ENCODE measurements at places on chromosomes 5 and 9. TPM values are rescaled to one million over a fixed set of nuclear protein-coding genes. Genes with fewer than 3 reads are reported as not detected.
A peak's percentile ranks its signal among the peaks of the same experiment; 100 is the strongest.

Gene SLC22A4
- 2.5 TPM for total RNA-seq

Gene CLIC3
- not detected for total RNA-seq

Gene FRMD3
- total RNA-seq, result 2.9 TPM

DNA sequence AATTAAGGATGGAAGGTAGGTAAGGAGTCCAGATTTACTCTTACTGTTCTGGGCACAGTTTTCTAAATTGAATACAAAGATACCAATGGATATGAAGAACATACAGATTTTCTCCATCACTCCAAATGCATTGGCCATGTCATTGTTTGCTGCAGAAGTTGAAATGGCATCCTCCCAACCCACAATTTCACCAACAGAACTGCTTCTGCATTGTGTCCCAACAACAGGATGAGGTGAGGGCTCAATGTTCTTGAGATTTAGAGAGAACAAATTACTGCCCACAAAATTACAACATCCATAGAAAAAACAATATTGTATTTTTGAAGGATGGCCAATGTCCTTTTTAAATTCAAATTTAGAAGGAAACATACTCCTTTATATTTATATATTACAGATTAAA, 88.9 kb downstream of the NUDT12 start:
- DNase-seq, result no peak

DNA sequence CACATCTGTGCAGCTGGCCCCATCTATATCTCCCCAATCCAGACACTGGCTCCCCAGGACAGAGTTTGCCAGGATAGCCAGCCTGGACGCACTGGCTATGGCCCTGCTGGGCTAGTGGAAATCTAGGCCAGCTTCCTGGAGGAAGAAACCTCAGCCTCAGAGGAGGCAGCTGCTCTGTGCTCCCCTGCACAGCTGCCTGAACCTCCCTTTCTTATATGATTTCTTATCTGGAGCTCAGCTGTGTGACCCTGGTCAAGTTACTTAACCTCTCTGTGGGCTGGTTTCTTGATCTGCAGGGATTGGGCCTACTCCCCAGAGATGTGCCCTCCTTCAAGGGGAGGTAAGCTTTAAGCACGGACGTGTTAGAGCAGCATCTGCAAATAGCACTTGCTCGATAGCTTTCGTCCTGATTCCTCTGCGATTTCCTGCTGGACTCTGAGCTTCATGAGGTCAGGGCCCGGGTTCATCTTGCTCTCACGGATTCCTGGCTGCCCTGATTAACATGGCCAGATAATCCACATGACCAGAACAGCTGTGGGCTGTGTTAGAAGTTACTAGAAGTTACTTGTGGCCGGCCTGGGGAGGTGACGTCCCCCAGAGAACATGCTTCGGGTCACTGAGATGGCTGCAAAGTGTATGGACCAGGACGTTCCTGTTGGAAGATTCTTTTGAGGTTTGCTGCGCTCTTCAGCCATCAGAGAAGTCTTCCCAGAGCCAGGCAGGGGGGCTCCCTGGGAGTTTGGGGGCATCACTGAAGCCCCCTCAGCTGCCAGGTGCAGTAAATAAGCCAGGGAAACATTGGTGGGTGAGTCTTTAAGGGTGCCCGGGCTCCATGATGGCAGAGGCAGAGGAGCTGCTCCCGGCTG, 14.5 kb downstream of the C9orf50 start:
- DNase-seq, result peak; percentile 70

- DNase-seq, result no peak
Measured at GRCh38 chr9:88183798-88184495, 45.7 kb upstream of the SPATA31C2 start.

- DNase-seq, result no peak
Measured at GRCh38 chr5:172008111-172008455, 1.6 kb upstream of the FBXW11 start.

DNA sequence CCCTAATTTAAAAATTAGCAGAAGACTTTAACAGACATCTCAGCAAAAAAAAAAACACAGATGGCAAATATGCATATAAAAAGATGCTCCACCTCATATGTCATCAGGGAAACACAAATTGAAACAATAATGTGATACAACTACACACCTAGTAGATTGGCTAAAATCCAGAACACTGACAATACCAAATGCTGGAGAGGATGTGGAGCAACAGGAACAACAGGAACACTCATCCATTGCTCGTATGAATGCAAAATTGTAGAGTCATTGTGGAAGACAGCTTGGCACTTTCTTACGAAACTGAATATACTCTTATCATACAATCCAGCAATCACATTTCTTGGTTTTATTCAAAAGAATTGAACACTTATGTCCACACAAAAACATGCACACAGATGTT, 22.1 kb downstream of the MCIDAS start:
- DNase-seq, result no peak

DNA sequence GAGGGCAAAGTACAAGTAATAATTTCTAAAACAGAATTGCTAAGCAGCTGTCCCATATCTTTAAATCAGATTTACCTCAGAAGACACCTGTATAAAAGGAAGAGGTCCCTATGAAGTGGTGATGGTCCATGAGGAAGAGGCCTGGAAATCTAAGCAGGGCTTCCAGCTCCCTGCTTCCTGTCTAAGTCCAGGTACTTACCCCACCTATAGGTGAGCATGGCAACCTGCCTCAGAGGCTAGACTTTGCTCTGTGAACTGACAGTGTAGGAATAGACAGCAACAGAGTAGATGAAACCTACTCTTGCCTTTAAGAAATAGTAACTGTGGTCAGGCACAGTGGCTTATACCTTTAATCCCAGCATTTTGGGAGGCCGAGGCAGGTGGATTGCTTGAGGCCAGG, 55.8 kb upstream of the ARRDC3 start:
- DNase-seq, result no peak

DNA sequence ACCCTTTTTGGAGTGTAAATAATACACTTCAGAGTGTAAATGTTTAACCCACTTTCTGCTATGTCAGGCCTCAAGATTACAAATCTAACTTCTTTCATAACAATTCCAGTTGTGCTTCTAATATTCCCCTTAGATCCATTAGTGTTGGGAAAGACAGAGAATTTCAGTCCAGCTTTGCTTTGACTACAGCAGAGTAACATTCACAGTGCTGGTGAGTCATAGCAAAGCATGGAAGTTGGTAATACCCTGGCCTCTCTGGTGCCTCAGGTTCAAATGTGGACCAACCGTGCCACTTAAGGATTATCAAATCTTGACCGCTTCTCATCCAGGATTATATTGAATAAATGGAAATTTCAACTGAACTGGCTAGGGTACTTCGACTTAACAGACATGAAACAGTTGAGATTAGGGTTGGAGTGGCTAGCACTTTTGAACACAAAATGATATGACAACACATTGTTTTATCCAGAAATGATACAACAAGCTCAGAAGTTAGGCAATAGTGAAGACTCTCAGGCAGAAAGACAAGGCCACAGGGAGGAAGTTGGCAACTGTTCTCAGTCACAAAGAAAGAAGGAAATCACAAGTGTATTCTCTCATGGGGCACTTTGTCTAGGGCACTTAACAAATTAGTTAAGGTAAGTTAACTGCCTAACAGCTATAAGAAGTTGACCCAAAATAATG, 24.4 kb upstream of the RASA1 start:
- DNase-seq, result peak; percentile 62

GRCh38 chr9:122329597-122329996, 41.2 kb upstream of the PTGS1 start:
- peak; percentile 89 for DNase-seq

DNA sequence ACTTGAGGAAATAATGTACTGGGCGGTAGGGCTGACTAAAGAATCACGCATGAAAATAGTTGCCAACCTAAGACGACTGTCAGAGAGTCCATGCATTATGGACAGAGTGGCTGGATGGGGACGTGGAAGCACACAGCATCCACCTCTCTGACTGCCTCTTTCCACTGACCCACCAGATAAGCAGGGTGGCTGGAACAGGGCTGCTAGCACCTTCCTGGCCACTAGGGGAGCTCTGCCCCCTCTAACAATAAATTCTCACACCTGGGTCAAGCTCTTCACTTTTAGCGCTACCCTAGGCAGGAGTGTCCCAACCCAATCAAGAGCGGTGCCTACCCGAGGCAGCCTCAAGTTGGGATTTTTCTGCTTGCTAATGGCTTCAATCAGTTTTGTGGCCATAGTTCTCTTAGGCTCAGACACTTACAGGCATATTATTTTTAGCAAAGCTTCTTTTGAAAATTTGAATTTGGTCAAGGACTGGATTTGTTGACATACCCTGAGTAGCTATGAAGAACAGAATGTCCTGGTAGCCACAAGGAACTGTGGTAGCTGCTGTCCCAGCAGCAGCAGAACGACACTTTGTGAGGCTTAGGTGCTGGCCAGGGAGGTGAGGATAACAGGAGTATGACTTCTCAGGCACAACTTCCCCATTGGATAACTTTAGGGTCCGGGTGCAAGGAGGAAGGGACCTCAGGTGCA, 6.9 kb upstream of the TPM2 start:
- DNase-seq, result peak; percentile 56

DNA sequence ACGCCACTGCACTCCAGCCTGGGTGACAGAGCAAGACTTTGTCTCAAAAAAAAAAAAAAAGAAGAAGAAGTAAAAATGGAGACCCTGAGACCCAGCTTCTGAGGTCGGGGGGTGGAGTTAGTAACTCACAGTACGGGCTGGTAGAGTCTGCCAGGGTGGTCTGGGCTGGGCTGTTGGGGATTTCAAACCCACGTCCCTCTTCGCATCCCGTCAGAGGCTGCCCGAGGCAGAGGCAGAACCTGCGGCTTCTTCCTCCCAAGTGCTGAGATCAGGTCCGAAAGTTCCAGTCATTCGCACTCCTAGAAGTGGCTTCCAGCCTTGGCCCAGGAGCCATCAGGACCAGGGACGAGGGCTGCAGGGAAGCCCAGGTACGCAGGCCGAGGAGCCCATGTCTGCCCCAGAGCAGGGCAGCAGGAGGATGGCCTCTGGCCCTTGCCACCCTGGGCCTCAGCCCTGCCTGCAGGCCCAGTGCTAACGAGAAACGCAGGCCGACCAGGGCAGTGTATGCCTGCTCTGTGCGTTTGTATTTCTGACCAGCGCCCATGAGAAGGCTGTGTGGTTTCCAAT, 9.9 kb upstream of the SLC2A6 start:
- no peak for DNase-seq

- no peak for DNase-seq
Measured at GRCh38 chr5:158958021-158958994, 141.4 kb downstream of the EBF1 start.

- DNase-seq, result no peak
Measured at GRCh38 chr9:97848480-97849237, 4.4 kb upstream of the FOXE1 start.

DNA sequence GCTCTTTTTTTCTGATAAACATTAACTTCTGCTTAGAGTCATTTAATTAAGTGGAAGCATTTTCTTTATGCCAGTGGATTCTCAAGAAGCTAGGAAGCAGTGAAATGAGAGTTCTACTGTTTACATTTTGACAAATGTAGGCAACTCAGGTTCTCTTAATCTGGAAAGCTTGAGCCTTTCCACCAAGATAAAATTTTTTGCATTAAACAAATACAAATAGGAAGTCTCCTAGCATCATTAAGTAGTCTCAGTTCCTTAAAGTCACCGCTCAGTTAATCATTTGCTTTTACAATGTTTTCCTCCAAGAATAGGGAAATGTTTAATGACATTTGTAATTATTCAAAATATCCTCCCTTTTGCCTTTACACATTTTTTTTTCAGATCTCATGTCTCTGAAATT, 290.4 kb upstream of the PDE4D start:
- DNase-seq, result no peak

DNA sequence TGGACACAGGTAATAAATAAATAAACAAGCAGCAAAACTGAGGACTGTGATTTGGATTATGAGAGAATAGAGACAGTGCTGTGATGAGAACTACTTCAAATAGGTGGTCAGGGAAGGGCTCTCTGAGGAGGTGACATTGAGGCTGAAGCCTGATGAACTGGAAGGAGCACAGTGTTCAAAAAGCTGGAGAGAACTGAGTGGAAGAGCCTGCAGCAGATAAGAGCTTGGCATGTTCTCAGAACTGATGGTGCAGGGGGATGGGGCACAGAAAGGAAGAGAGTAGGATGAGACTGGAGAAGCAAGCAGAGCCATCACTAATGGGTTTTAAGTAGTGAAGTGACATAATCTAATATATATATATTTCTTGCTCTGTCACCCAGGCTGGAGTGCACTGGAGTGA, 11.2 kb upstream of the TPM2 start:
- DNase-seq, result no peak

GRCh38 chr9:124016175-124017050, 4.8 kb downstream of the LHX2 start:
- DNase-seq, result no peak
